Motor neuron (in vitro differentiated cells): ENCODE measurements at places on chromosomes 5 and 9.

DNA sequence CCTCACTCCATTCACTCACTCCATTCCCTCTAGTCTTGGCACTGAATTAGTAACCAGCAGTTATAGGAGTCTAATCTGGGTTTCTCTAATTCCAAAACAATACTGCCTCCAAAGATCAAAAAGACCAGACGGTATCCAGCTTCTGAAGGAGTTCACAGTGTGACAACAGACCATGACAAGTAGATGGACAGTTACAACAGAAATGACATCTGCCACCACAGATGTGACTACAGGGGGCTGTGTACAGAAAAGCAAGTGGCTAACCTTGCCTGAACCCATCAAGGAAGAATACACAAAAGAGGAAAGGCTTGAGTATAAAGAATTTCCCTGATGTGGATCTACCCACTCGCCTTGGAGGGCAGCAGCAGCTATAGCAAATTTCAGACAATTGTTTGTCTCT, 112.4 kb downstream of the ACTL7B start:
- ATAC-seq, result no peak

GRCh38 chr5:35822511-35822910, 34.2 kb upstream of the IL7R start:
- no peak for ATAC-seq

- peak; percentile 47 for ATAC-seq
Measured at GRCh38 chr5:181207214-181207959, 2.4 kb upstream of the TRIM7 start.

DNA sequence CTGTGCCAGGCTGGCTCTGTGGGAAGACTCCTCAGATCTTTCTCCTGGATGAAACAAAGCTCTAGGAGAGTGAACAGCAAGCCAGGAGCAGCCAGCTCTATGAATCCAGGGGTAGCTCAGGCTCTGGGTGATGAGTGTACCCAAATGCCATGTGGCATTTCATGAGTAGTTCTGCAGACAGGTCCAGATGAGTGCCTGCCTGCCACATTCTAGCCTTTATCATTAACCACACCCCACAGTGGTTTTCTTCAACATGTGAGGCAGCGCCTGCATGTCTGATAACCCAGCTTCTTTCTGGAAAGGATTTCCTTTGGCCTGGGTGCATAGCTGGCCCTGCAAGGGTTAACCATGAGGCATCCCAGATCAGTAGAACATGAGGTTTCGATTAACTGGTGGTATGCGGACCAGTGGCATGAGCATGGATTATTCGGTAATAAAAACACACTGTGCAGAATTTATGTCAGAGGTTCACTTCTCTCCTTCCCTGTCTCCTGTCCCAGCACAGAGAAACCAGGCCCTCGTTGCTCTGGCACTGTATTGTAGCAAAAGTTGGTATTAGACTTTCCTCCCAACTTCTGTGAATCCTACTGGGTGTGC, 381.9 kb upstream of the ZNF462 start:
- ATAC-seq, result no peak

DNA sequence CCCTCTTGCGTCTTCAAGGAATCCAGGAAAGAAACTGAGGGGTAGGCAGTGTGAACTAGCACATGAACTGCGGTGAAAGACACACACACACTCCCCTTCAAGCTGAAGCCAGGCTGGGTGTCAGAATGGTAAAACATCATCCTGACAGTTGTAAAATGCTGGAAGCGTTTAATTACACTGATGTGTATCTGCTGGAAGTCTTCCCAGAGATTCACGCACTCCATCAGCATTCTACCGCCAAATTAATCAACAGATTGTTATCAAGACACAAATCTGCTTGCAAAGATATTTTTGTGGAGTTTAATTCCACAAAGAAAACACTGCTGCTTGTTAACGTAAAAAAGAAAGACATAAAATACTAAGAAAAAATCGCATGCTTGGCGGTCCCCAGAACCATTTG, 241.0 kb upstream of the NFIL3 start:
- no peak for ATAC-seq

GRCh38 chr9:32875242-32875641, 91.9 kb downstream of the TMEM215 start:
- ATAC-seq, result no peak

GRCh38 chr5:14351086-14351661, 208.0 kb downstream of the TRIO start:
- ATAC-seq, result no peak

- no peak for ATAC-seq
Measured at GRCh38 chr9:93265972-93266371, 82.0 kb downstream of the WNK2 start.

- ATAC-seq, result no peak
Measured at GRCh38 chr9:6149315-6149714, 66.3 kb upstream of the IL33 start.

DNA sequence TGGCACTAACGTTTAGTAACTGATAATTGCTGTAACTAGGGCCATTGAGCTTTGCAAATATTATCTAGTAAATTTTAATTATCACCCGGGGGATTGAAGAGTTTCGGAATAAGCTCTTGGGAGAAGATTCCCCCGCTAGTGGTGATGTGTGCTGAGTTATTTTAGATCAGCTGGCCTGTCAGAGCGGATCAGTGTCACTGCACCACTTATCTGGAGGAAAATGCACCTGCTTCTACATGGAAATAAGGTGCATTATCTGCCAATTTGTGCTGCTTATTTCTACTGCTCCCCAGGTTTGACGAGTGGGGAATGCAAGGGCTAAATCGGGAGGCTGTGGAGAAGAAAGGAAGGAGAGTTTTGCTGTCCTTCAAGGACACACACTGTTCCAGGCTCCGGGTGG, 518.6 kb downstream of the TLE4 start:
- no peak for ATAC-seq

GRCh38 chr9:124511891-124512805, 4.9 kb upstream of the NR5A1 start:
- ATAC-seq, result peak; percentile 20

DNA sequence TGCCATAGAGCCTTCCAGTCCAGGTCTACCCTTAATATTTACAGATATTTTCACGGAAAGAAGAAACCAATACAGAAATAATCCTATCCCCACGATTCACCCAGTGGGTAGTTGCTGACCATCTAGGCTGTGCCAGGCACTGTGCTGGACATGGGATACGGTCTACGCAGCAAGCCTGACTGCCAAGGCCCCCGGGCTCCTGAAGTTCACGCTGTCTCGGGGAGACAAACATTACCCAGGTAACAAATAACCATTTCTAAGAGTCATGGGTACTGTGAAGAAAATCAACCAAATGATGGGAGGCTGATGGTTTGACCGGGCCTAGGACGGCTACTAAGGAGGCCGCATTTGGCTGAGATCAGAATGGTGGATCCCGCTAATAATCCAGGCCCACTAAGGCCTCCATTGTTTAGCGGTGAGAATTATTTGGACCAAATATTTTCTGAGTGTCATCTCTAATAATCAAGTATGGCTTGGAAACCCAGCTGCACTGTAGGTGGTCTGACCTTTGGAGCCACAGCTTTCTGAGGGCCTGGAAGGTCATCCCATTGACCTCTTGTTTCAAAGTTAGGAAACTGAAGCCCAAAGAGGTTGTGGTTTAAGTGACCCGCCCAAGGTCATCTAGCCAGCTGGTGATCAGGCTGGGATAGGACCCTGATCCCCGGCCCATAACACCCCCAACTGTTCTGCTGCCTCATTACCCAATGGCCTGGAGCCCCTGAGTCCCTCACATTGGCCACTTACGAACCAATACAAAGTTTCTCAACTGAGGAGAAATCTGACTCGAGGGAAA, 82.4 kb downstream of the AK8 start:
- no peak for ATAC-seq

GRCh38 chr5:5318426-5319190, 103.9 kb upstream of the ICE1 start:
- ATAC-seq, result no peak

- peak; percentile 97 for ATAC-seq
Measured at GRCh38 chr9:76912636-76913275, 6.8 kb upstream of the PRUNE2 start.

DNA sequence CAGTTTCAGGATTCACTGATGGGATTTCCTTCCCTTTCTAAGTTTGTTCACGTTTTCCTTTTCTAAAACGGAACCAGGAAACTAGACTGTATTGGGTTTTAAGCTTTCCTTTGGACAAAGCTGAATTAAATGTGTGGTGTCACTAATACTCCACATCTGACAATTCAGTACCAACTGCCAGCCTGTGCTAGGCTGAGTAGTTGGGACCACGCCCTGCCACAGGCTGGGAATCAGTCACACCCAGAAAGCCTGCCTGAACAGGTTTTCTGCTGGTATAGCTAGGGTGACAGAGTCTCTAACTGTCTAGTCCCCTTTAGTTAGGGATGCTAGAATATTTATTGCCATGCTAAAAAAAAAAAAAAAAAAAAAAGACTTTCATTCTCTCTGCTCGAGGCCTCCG, 15.6 kb downstream of the SPACA9 start:
- peak; percentile 78 for ATAC-seq

DNA sequence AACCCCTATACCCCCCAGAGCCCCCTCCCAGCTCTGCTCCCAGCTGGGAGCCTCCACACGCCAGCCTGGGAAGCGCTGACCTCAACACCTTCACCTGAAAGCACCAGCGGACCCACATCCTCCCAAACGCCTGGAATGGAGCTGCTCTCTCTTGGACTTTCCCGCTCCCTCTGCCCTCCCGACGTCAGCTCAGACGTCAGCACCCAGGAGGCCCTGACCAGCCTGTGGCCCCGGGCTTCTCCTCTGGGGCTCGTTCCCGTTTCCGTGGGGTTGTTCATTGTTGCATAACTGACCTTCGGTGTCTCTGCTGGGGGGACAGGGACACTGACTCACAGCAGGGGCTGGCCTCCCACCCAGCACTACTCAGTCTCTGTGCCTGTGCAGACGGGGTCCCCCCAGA, 35.0 kb upstream of the SLC6A3 start:
- ATAC-seq, result no peak

GRCh38 chr5:66896171-66896570, 300.0 kb downstream of the MAST4 start:
- no peak for ATAC-seq

DNA sequence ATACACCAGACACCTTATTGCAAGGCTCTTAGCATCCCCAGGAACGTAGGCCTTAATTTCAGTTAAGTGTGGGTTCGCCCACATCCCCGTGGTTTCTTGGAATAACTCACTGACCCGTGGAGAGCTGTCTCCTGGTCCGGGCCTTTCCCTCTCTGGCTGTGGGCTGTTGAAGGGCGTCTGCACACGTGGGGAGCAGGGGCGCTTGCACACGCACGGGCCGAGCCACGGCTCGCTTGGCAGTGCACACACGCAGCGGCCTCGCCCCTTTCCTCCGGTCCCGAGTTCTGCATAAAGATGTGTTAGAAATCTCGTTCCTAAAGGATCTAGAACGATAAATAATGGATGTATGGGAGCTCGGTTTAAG, 141.9 kb downstream of the PBX3 start:
- peak; percentile 50 for ATAC-seq

DNA sequence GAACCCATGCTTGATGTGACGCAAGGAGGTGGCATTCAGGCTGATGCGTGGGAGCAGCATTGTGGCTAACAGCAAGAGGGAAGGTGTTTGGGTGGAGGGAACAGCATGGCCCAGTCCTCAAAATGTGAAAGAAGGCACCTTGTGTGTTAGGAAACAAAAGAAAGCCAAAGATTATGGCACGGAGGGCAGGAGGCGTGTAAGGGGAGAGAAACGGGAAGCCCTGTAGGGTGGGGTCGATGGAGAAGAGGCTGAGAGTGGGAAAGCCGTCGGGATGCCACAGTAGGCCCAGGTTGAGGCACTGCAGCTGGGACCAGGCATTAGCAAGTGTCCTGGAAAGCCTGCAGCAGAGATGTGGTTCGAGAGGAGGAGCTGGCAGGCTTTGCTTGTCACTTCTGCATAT, 241.1 kb downstream of the GADD45G start:
- ATAC-seq, result no peak

DNA sequence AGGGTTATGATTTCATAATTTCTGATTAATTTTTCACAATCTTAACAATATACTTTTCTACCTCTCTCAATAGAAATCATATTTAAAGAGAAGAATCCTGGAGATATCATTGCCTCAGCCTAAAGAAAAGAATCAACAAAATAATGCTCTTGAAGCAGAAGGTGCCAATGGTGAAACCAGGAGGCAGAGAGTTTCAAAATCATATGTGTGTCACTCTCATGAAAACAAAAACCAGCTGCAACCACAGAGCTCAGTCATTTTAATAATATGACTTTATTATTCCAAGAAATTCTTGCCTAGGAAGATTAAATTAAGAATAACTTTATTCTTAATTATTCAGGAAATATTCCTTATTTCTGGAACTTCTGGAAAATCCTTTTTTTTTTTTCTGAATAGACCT, 266.8 kb upstream of the ACTBL2 start:
- ATAC-seq, result no peak

DNA sequence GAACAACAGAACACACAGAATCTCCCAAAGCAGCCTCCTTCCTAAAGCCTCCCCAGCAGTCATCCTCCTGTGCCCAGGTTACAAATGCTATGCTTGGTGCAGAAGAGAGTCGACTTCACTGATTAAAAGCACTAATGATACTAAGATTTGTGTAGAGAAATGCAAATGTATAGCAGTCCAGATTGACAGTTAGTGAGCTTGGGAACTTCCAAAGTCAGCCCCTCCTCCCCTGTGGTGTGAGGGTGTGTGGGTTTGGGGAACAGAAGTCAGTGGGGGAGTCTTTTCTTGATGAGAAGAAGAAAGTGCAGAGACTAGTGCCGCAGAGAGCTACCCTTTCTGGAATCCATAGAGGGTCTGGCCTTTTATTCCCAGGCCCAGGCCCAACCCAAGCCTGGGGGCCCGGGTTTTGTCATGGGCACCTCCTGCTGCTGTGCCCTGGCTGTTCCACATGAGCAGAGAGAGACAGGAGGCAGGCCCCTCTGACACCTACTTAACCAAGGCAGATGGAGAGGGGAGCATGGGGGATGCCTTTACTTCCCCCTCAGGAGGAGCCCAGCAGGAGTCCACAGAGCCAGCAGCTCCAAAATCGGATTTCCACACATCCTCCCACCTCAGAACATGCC, 173.3 kb downstream of the DENND1A start:
- ATAC-seq, result no peak

- no peak for ATAC-seq
Measured at GRCh38 chr5:96199713-96200183, 233.3 kb downstream of the PCSK1 start.

DNA sequence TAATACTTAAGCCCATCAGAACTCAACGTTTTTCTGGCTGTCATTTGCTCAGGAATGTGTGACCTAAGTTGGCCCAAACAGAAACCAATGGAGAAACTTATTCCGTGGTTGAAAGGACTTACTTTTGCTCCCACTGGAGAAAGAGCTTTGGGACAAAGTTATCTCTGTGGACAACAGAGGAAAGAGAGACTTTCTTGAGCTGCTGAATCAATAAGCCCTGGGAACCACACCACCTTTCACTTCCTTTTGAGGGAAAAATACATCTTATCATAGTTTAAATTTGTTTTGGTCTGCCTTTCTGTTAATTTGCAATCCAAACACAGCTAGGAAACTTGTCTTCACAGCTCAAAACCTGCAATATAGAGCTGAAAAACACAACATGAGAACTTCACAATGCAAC, 62.8 kb upstream of the VCAN start:
- ATAC-seq, result no peak
